ENCODE measurements at places on chromosomes 1 and 21.

DNA sequence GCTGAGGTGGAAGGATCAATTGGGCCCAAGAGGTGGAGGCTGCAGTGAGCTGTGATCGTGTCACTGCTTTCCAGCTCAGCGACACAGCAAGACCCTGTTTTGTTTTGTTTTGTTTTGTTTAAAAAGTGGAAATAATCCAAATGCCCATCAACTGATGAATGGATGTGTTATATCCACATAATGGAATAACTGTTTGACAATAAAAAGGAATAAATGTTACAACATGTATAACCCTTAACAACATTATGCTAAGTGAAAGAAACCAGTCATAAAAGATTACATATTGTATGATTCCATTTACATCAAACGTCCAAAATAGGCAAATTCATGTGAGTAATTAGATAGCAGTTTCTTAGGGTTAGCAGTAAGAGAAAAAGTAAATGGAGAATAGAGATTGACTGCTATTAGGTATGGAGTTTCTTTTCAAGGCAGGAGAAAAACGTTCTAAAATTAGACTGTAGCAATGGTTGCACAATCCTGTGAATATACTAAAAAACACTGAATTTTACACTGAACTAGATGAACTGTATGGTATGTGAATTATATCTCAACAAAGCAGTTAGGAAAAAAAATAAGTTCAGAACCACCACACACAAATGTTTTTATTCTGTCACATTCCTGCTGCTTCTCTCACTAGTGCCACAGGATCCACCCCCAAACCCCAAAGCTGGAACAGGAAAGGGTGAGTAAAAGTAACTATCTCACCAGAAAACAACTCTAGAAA, 15.7 kb downstream of the FOXJ3 start:
- no peak for DNase-seq

DNA sequence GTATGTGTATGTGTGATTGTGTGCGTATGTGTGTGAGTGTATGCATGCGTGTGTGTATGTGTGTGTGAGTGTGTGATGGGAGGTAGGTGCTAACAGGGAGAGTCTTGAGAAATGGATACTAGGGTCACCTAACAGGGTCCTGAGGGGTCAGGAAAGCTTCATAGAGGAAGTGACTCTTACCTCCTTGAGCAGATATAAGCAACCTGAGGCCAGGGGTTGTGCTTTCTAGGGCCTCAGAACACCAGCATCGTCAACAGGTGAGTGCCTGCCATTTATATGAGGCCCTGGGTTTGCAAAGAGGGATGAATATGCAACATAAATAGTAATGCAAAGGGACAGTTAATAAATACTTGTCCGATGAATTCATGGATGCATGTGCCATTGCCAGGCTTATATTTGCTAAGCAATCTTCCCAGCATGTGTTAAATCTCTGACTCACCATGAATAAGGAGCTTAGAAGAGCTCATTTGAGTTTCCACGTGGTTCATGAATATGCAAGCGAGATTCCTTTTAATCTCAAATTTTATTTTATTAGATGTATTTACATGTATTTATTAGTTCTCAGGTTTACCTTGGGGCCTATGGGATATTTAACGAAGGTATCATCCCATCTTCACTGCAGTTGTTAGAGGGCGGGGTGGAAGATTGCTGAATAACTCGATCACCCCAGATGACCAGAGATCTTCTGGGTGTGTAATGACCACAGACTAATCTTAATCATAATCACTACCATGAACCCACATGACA, 438.3 kb downstream of the CAMTA1 start:
- DNase-seq = no peak

GRCh38 chr1:244876228-244876910, 12.0 kb upstream of the HNRNPU start:
- DNase-seq = no peak

GRCh38 chr21:30248844-30249243, 32.9 kb upstream of the CLDN8 start:
- no peak for DNase-seq

GRCh38 chr1:236301080-236301957, 19.6 kb upstream of the ERO1B start:
- DNase-seq = no peak

- no peak for DNase-seq
Measured at GRCh38 chr1:33342041-33342723, 21.3 kb upstream of the A3GALT2 start.

DNA sequence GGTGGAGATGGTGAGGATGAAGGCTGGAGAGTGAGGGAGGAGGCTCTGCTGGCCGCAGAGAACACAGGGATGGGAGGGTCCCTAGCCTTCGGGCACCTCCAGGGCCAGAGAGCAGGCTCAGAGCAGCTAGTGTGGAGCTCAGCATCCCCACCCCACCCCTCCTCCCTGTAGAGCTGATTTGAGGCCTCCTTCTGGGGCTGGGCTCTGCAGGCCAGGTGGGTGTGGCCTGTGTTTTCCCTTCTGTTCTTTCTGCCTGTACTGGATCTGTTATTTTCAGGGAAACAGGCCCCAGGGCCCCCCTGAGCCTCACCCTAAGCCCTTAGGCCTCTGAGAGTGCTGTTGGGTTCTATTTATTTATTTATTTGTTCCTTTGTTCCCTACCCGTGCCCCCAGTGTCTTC, 44.8 kb downstream of the TMCC2 start:
- DNase-seq = no peak

GRCh38 chr1:109040627-109040988, 1.3 kb downstream of the WDR47 start:
- no peak for DNase-seq

DNA sequence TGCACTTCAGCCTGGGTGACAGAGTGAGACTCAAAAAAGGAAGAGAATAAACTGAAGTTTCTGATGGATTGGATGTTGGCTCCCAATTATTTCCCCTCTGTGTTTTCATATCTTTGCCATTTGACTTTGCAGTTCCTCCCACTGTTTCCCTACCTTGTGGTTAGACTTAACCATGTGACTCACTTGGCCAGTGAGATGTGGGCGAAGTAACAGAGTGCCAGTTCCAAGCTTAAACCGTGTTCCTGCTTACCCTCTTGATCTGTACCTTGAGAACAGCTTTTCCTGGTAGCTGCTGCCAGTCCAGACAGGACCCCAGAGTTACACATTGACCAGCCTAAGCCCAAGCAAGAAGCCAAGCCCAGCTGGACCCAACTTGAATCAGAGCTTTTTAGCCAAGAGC, 323.4 kb downstream of the LTN1 start:
- DNase-seq = no peak

- no peak for DNase-seq
Measured at GRCh38 chr1:3505161-3505560, 50.7 kb downstream of the ARHGEF16 start.

- no peak for DNase-seq
Measured at GRCh38 chr21:31846690-31847089, 26.1 kb upstream of the HUNK start.

GRCh38 chr1:23393706-23394105, 24.1 kb upstream of the ZNF436 start:
- DNase-seq = no peak

All from activated T-helper 1 cell treated with Interleukin-2 at 50 U/mL for 16 hours (primary cell).